ENCODE measurements at places on chromosomes 12 and 14.

GRCh38 chr12:94289461-94290312 lies 141.3 kb downstream of the PLXNC1 start:
- peak; percentile 32 for DNase-seq

- no peak for DNase-seq
Measured at GRCh38 chr14:91063119-91063518, 2.7 kb upstream of the RPS6KA5 start.

DNA sequence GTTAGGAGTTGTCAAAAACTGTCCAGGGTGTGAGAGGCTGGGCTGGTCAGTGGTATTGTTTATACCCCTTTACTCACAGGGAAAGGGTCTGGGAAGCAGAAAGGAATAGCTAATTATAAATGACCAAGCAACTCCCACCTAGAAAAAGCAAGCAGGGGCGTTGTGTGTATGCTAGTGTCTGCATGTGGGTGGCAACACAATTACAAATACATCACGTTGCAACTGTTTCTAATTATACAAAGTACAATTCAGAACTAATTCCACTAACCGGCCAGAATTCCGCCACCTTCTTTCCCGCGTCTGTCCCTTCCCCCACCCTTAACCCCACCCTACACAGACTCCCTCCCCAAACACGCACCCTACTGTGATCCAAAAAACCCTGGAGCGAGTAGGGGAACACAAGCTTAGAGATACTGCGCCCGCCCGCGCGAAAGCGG lies 2.2 kb downstream of the DPF3 start:
- no peak for DNase-seq

- no peak for DNase-seq
Measured at GRCh38 chr14:106511006-106511799, 984.8 kb downstream of the TMEM121 start.

DNA sequence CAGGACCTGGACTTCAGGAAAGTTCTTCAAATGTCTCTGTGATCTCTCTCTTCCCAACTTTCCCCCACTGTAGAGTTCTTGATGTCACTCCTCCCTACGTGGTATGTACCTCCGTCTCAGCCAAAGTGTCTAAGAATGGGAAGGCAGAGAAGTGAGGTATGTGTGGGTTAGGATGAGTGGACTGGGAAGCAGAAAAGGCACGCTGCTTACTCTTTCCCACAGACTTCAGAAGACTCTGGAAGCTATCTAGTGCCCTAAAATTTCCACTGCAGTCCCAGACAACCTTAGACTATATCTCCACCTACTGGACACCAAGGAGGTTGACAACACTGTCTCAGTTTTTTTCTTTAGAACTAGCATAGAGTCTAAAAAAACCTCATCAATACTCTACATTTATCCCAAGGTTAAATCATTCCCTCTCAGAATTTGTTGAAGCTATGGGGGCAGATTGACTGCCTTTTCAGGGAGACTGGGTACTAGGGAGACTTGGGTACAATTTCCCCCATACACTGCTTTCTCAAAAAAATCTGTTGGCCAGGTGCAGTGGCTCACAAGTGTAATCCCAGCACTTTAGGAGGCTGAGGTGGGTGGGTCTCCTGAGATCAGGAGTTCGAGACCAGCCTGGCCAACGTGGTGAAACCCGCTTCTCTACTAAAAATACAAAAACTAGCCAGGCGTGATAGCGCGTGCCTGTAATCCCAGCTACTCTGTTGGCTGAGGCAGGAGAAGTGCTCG lies 20.6 kb upstream of the ITGA5 start:
- no peak for DNase-seq

- no peak for DNase-seq
Measured at GRCh38 chr12:99981639-99982190, 3.0 kb downstream of the ANKS1B start.

GRCh38 chr14:54450535-54450934 lies 9.4 kb upstream of the CNIH1 start:
- DNase-seq: peak; percentile 44

DNA sequence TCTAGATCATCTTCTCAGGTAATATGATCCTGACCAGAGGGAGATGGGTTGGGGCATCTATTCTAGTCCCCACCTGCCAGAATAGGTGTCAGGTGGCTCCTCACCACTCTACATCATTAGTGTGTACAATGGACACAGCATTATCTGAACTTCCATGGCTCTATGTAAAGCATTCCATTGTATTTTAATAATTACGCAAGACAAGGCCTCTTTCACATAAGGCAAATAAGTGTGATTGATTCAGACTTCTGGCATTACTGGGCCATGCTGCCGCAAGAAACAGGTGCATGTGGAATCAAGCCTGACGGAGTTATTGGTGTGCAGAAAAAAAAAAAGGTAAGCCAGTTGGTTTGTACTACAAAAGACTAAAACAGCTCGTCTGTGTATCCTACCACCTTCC lies 3.1 kb upstream of the DDHD1 start:
- DNase-seq: no peak

DNA sequence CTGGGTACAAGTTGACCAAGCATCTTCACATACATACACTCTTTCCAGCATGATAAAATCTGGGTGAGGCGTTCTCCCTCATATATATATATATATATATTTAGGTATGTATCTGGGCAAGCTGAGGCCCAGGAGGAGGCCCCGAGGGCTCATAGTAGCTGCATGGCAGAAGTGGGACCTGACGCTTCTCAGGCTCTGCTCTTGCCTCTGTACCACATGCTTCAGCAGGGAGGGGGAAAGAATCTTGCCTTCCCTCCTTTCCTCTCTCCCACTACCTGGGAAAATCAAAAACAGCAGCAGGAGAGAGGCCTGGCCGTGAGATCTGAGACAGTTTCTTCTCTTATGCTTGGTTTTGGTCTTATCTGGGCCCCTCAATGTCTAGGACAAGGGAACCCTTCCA lies 9.2 kb downstream of the PPP1R1A start:
- DNase-seq: no peak

DNA sequence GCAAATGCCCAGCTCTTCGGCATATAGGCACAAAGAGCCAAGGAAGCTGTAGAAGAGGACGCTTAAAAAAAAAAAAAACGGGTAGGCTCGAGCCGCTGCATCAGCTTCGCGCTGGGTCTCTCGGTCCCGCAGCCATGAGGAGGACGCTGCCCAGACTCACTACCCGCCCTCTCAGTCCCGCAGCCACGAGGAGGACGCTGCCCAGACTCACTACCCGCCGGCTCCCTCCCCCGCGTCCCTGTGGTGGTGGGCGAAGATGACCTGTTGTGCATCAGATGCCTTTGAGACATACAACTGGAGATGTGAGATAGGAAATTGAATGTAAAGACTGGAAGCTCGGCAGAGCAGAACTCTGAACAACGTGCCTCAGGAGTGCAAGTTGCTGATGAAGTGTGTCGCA lies 11.4 kb upstream of the SPSB2 start:
- no peak for DNase-seq

- DNase-seq: no peak
Measured at GRCh38 chr14:101973356-101973755, 9.0 kb downstream of the DYNC1H1 start.

DNA sequence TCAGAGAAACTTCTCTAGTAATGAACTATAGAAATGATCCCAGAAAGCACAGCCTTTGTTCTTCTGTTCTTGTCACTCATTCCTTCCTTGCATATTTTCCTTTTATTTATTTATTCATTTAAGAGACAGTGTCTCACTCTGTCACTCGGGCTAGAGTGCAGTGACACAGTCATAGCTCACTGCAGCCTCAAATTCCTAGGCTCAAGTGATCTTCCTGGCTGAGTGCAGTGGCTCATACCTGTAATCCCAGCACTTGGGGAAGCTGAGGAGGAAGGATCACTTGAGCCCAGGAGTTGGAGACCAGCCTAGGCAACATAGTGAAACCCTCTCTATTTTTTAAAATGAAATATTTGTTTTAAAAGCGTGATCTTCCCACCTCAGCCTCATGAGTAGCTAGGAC lies 11.5 kb downstream of the TECPR2 start:
- no peak for DNase-seq

DNA sequence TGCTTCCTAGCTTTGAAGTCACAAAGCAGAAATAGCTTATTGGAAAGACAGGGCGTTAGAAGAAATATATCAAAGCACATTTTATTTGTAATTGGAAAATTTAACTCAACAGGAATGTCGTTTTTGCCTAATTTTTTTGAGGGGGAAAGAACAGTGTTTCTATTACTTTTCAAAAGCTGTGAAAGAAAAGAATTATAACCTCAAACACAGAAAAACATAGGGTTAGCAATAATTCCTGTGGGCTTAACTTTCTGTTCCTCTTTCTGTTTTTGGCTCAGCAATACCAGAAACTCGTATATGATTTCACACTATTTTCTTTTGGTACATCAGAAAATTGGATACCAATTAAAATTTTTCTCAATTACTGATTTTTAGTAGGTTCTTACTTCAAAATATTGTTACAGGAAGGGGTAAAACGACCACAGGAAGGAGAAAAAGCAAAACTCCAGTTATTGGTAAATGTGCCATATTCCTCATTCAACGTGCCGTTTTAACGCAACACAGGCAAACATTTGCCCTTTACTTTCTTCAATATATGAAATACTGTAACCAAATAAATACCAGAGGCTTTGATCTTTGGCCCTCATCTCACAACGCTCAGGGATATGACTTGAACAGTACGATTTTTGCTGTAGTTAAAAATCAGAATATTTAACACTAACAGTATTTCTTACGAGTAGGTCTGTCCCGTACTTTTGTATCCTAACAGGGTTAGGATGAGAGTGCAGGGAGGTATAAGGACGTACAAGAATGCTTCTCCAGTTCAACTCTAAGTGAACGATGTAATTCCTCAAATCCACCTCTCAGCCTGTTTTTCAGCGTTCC lies 1.3 kb upstream of the RNU6-7 start:
- no peak for DNase-seq

DNA sequence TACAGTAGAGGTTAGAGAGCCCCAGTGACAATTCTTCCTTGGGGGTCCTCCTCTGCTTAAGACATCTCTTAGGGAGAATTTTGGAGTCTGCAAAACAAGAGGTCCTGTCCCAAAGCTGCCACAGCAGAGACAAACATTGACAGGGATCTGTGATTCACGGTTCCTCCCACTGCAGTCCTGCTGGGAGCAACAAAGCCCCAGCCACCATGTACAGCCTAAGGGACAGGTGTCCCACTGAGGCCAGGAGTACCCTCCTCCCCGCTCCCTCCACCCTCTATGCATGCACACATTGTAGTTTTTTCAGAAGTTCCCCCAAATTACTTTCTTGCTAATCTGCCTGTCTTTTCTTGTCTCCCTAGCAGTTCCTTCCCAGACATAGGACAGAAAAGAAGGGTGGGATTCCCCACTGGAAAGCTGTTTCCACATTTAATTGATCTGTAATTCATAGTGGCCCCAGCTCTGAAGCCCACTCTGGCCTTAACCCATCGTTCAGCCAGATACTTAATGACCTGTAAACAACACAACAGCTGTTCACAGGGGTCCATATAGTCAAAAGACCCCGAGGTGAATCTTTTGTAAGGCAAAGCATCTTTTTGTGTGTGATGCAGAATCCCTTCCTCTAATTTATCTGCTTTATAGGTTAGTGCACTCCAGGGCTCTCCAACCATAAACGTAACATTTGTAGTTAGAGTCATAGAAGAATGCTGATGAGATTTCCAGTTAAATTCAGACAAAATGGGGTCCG lies 13.9 kb upstream of the PRICKLE1 start:
- DNase-seq: no peak

GRCh38 chr12:1083151-1083888 lies 92.3 kb downstream of the ERC1 start:
- DNase-seq: no peak

Measured in AG09319 (cell line).